Stimulated activated CD8-positive, alpha-beta memory T cell treated with anti-CD3 and anti-CD28 coated beads, Interleukin-4, amount 100 ng/mL, for 1 hour (primary cell): ENCODE measurements at places on chromosomes 5 and 9.

DNA sequence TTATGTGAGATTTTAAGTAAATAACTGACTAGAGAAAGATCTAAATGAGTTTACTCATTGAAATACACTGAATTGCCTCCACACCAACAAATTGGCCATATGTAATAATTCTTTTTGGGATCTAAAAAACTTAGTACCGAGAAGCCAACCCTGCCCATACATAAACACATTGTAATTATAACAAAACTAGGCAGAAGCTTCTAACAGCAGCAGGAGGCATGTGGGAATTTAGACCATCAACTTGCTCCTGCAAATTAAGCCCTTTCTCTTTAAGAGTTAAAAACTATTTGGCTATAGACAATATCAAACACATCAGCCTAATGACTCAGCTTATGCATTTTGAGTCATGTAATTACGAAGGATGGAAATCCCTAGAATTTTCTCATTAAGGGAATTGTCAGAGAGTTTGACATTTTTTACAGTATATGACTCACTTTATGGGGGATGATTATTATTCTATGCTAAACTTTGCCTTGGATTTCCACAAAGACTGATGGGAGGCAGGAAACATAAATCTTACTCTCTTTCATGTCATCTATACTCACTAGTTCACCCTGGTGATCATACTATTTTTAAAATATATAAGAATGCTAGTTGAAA lies 1.0 kb downstream of the IL7R start:
- no peak for DNase-seq

GRCh38 chr5:142767911-142768310 lies 2.3 kb upstream of the ARHGAP26 start:
- no peak for DNase-seq

- no peak for DNase-seq
These were observed 6.9 kb downstream of the PPP1R26 start for GRCh38 chr9:135486267-135487065.

DNA sequence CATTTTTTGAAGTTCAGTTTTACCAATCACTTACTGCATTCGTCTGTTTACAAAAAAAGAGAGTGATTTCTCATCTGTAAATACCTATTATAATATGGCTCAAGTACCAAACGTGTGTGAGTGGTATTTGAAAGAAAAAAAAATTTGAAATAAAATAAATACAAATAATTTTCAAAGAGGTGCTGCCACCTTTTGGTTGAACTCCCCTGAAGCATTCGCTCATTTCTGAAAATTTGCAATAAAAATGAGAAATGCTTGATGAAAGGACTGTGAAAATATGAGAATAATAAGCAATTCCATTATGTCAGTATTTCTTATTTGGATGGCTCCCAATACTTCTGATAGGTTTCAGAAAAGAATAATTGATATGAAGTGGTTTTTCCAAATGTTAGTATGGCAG lies 409.9 kb downstream of the CTNND2 start:
- DNase-seq: no peak

- DNase-seq: no peak
These were observed 168.6 kb upstream of the DMRT1 start for GRCh38 chr9:672851-673250.

DNA sequence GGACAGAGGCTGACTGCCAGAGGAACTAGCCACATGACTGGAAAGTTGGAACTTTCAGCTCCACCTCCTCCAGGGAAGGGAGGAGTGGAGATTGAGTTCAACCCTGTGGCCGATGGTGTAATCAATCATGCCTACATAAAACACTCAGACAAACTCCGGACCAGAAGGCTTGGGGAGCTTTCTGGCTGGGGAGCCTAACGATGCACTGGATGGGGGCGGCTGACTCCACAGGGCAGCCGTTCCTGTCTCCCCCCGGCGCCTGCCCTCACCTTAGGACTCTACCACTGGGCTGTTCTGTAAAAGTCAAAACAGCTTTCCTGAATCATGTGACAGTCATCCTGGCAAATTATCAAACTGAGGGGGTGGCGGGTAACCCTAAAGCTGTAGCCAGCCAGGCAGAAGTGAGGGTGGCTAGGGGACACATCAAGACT lies 58.0 kb downstream of the GOLM1 start:
- no peak for DNase-seq

DNA sequence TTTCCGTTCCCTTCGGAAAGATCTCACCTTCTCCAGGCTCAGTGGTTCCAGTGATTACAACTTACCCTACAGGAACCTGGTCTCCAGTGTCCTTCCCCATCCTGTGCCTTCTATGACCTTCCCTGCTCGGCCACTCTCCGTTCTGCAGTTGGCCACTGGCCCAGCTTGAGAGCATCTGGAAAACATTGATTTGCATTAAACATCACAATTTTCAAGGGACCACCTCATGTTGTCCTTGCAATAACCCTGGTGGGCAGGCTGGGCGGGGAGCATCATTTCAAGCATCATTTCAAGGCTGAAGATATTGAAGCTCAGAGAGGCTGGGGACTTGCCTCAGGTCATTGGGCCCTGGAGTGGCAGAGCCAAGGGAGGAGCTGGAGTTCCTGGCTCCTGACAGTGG lies 177.4 kb downstream of the SEC61B start:
- DNase-seq: no peak

DNA sequence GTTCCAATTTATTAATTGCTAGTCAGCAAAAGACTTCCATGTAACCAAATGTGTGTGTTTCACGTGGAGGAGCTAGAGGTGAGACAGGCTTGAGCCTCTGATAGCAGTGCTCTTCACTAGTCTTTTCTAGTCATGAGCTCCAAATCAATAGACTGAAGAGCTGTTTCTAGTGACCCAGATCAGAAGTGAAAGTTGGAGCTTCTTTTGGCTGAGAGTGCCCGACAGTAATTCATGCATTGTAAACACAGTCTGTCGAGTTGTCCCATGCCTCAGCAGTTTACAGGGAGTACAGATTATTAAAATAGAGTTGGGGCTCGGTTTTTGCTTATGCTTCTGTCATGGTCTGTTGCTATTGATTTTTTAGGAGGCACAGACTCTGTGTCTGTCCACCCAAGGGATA lies 793.1 kb downstream of the DTWD2 start:
- no peak for DNase-seq

- DNase-seq: no peak
These were observed 3.3 kb downstream of the RNF183 start for GRCh38 chr9:113299800-113300292.

DNA sequence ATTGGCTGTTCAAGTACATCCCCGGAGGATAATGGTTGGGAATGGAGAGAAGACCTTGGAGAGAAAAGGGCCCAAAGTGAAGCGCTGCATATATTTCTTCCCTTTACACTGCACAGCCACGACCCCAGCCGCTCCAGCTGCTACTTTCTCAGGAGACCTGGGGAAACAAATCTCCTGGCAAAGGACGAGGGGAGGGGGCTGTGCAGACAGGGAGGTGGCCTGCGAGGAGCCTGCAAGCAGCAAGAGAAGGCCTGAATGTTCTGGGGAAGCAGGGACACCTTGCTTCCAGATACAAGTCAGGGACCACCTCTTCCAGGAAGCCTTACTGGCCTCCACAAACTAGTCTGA lies 739 bp upstream of the PDLIM4 start:
- DNase-seq: no peak

GRCh38 chr9:128787659-128788058 lies 606 bp downstream of the TBC1D13 start:
- DNase-seq: no peak

- no peak for DNase-seq
These were observed 67.5 kb downstream of the CWC27 start for GRCh38 chr5:64836190-64836755.

GRCh38 chr9:90423661-90424193 lies 218.9 kb downstream of the DIRAS2 start:
- no peak for DNase-seq

DNA sequence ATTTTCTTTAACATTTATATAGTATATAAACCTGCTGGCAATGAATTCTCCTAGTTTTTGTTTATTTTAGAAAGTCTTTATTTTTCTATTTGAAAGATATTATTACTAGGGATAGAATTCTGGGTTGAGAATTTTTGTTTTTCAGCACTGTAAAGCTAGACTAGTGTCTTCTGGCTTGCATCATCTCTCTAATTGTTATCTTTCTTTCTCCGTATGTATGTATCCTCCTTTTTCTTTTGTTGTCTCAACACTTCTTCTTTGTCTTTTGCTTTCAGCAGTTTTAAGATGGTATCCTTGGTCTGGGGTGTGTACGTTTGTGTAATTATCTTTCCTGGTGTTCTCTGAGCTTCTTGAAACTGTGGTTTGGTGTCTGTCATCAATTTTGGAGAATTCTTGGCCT lies 48.8 kb downstream of the FBXO4 start:
- DNase-seq: no peak

- no peak for DNase-seq
These were observed 231.9 kb downstream of the NDUFS4 start for GRCh38 chr5:53792338-53792737.

DNA sequence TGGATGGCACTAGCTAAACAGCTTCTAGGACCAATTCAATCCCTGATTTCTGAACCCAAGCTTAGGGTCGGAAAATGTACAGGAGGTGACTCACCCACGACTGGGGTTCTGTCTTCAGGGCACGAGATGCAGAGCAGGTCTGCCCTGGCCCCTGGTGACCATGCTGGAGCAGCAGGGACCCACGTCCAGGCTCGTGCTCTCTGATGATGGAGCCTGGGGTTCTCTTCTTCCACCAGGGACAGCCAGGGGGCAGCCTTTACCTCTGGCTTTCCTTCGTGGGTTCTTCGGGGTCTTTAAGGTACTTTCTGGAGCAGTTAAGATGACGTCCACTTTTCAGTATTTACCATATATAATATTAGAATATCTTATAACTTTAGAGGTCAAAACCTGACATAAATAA lies 2.1 kb downstream of the CFAP77 start:
- DNase-seq: no peak

- DNase-seq: no peak
These were observed 467.1 kb downstream of the ZNF608 start for GRCh38 chr5:124279146-124279876.

DNA sequence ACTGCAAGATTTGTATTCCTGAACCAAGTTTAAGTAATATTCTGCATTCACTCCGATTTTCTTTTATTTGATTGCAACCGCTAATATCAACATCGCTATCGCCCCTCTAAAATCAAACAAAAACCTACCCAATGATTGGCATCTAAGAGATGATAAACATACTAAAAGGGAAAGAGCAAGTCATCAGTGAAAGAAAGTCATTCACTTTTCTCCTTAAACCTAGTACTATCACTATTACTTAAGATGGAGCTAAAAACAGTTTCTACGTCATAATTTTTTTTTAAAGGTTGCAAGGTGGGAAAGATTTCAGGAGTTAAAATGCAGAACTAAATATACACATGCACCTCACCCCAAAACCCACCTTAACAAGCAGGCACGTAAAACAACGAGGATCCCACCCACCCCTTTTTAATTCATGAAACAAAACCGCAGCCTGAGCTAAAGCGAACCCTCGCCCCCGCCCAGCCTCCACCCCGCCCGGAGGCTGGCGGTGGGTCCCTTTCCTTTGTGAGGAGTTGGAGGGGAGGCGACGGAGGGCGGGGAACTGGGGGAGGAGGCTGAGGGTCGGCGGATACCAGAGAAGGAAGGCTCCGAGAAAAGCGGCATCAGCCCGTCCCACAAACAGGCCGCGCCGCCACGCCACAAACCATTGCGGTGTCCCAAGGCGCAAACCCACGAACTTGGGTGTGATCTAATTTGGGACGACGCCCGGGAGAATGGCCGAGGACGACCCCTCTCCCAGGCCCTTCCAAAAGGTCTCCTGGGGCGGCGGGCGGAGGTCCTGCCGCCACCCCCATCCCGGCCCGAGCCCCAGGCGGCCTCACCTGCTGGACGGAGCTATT lies 861 bp downstream of the UBQLN1 start:
- DNase-seq: peak; percentile 26

DNA sequence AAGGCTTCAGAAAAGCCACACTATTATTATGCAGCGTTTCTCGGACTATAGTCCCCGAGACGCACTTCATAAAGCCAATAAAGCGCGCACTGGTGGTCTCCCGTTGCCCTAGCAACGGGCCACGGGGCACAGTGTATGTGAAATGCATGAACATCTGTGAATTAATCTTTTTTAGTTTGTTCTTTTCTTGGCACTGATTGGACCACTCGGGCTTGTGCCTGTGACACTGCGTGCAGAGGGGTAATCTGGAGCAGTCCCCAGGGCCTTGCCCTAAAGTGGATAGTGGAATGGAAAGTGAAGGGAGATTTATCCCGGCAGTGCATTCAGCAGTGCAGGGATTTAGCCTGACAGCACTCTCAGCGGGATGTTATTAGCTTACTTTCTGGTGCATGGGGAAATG lies 92.1 kb downstream of the TLE4 start:
- no peak for DNase-seq

- DNase-seq: no peak
These were observed 15.1 kb downstream of the PRKACG start for GRCh38 chr9:68998812-68999211.

DNA sequence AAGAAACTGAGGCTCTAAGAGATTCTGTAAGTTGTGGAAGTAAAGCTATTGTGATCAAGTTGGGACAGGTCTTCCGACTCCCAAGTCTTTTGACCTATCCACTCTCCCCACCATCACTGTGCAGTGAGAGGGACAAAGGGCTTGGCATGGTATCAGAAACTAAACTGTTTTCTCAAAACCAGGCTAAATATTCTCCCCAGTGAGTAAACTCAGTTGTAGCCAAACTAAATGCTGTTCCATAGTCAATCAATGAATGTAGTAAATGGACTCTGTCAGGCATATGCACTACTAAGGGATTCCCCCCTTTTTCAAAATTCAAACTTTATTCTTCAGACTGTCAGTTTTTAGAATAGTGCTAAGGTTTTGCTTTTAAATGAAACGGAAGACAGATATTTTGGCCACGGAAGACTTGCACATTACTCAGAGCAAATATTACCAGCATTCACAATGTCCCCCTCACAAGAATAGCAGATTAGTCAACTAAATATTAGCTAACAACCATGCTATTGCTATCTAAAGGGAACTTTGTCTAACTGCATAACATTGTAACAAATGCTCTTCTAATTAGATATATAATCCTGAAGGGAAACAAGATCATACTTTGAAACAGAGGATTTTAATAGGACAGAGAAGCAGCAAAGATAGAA lies 7.1 kb downstream of the PRKAA1 start:
- no peak for DNase-seq

- no peak for DNase-seq
These were observed 246.9 kb downstream of the NR3C1 start for GRCh38 chr5:143156572-143156971.
